ENCODE measurements at places on chromosomes 7 and 10.

DNA sequence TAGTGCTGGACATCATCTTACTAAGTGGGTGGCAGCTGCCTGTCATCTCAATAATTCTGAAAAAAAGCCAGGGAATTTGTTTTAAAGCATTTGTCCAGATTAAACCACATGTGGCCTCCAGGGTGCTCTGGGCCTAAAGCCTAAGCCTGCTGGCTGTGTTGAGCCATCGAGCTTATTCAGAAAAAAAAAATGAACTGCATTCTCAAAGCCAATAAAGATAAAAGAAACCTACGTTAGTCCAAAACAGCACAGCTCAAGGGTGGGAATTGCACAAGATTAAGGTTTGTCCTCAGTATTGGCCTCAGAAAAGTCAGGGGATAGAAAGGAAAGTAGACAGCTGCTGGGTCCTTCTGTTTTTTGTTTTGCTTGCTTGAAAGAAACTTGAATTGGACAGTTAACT lies 22.6 kb upstream of the PRTFDC1 start:
- DNase-seq = no peak

DNA sequence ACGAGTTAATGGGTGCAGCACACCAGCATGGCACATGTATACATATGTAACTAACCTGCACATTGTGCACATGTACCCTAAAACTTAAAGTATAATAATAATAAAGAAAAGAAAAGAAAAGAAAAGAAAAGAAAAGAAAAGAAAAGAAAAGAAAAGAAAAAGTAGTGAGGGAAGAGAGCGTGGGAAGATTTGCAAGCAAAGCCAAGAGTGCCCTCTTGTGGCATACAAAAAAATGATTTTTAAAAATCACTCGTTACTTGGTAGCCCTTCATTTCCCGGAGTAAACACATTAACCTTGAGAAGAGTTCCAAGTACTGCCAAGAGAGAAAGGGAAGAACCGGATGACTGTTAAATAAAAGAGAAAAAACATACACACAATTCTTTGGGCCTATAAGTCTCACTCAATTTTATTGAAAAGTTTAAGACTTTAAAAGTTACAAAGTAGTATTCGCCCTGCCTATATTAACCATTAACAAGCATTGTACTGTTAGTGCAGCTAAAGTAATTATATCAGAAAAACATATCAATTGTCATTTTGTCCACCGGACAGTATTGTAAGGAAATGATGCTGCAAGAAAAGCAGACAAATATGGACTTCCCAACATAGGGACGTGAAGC lies 6.2 kb upstream of the CH25H start:
- no peak for DNase-seq

DNA sequence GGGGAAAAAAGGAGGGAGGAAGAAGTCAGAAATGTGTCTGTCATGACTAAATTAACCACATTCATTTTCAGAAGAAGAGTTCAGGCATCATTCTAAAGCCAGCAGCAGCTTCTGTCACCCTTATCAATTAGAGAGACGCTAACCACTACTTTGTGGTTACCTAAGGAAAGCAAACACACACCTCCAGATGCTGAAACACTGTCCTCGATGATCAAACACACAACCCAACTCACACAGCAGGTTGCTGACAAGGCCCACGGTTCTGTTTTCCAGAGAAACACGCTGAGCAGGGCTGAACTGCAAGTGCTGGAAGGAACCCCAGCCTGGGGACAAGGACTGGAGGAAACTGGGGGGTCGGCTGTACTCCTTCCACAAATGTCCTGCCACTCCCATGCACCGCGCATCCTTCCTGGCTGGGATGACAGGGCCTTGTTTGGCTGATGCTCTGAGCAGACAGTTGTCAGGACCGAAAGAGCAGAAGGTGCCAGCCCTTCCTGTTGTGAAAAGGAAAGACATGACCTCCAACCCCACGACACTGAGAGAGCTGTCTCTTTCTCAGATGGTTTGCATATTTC lies 36.6 kb downstream of the PRKCQ start:
- DNase-seq = peak; percentile 53

DNA sequence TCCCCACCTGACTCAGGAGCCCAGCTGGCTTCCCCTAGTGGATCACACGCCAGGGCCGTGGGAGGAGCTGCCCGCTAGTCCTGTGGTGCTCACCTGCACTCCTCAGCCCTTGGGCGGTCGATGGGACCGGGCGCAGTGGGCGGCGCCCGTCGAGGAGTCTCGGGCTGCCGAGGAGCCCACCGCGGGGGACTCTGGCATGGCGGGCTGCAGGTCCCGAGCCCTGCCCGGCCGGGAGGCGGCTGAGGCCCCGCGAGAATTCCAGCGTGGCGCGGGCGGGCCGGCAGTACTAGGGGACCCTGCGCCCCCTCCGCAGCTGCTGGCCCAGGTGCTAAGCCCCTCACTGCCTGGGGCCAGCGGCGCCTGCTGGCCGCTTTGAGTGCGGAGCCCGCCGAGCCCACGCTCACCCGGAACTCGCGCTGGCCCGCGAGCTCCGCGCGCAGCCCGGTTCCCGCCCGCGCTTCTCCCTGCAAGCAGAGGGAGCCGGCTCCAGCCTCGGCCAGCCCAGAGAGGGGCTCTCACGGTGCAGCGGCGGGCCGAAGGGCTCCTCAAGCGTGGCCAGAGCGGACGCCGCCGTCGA lies 367.9 kb downstream of the TYW1 start:
- no peak for DNase-seq

- no peak for DNase-seq
Measured at GRCh38 chr7:47183862-47184590, 397.9 kb downstream of the TNS3 start.

GRCh38 chr7:155229548-155230168 lies 68.0 kb upstream of the INSIG1 start:
- DNase-seq = no peak
